ENCODE measurements at places on chromosomes 3 and 15. TPM values are rescaled to one million over a fixed set of nuclear protein-coding genes. Genes with fewer than 3 reads are reported as not detected.

TLR9 gene
- not detected for total RNA-seq

IRAK2 gene
- total RNA-seq: 23.4 TPM

GUCA1C gene
- total RNA-seq: not detected

RTF1 gene
- total RNA-seq: 19.3 TPM

CCR9 gene
- not detected for total RNA-seq

IL17RE gene
- total RNA-seq: 0.98 TPM

ARRDC4 gene
- 0.17 TPM for total RNA-seq

SAMMSON gene
- total RNA-seq: not detected

DUOX1 gene
- total RNA-seq: not detected

ARMC8 gene
- 23.5 TPM for total RNA-seq

ZPLD1 gene
- total RNA-seq: not detected

CCR3 gene
- not detected for total RNA-seq

MYD88 gene
- total RNA-seq: 27.2 TPM

LTF gene
- total RNA-seq: not detected

LIPC gene
- total RNA-seq: not detected

GALNT15 gene
- total RNA-seq: 0.03 TPM

IGSF10 gene
- total RNA-seq: 0.78 TPM

All from A549 treated with CpdA at 1 μM for 4 hours (cell line).